Fibroblast of skin of right quadriceps (primary cell): ENCODE measurements at places on chromosomes 7 and 10.
A peak's percentile ranks its signal among the peaks of the same experiment; 100 is the strongest.

GRCh38 chr7:54788664-54789063 is 29.7 kb upstream of the SEC61G start:
- DNase-seq = peak; percentile 85

GRCh38 chr10:23917251-23917840 is 291.6 kb upstream of the KIAA1217 start:
- no peak for DNase-seq

GRCh38 chr10:4477664-4478063 is 348.3 kb upstream of the AKR1E2 start:
- DNase-seq = no peak

- no peak for DNase-seq
Observed at GRCh38 chr7:44624318-44624717, 17.9 kb downstream of the OGDH start.

DNA sequence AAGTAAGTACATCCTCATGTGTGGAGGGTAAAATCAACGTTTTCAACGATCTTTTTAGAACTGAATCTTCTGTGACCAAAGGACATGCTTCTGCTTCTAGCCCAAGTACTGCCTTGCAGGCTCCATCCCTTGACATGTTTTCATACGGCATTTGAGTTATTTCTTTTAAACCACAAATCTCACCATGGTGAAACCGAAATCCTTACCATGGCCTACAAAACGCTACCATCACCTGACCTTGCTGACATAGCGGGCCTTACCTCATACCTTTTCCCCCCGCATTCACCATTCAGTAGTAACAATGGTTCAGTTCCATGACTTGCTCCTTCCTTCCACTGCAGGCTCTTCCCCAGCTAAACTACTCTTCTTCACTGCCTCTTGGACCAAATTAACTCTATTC is 3.5 kb downstream of the RNF216 start:
- no peak for DNase-seq

- DNase-seq = no peak
Observed at GRCh38 chr10:71333129-71333887, 14.2 kb downstream of the SLC29A3 start.

DNA sequence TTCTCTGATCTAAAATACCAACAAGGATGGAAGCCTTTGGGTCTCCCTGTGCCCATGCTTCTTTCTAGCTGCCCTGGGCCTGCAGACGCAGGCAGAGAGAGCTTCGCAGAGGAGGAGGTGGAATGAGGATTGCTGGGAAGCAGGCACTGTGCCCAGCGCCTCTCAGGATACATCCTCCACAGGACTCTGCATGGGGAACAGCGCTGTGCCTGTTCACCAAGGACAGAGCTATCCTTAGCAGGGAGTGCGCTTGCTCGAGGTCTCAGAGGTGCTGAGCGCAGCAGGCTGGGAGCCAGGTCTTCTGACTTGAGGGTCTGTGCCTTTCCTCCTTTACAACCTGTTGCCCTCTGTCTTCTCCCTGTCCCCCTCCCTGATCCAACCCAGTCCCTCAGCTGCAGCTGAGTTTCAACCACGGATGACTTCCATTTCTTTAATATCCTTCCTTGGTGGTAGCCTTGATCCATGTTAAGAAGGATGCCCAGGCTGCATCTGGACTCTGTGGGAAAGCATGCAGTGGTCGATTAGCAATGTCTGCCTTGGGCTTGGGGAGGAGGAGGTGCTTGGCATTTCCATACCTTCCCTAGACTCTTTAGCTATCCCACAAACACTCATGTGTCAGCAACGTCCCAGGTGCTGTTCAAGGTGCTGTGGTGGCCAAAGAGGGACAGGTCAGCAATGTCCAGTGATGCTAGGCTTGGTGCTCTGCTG is 219.6 kb upstream of the GPR26 start:
- no peak for DNase-seq

DNA sequence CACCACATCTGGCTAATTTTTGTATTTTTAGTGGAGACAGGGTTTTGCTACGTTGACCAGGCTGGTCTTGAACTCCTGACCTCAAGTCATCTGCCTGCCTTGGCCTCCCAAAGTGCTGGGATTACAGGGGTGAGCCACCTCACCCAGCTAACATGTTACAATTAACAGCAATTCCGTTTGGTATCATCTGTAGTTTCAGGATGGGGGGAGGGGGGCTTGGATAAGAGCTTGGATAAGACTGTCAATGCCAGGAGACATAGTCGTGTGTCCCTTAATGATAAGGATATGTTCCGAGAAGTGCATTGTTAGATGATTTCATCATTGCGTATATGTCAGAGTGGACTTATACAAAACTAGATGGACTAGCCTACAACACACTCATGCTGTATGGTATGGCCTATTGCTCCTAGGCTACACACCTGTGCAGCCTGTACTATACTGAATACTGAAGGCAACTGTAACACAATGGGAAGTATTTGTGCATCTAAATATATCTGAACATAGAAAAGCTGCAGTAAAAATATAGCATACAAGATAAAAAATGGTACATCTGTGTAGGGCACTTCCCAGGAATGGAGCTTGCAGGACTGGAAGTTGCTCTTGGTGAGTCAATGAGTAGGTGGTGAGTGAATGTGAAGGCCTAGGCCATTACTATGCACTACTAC is 103.9 kb upstream of the TNS3 start:
- DNase-seq = peak; percentile 52

DNA sequence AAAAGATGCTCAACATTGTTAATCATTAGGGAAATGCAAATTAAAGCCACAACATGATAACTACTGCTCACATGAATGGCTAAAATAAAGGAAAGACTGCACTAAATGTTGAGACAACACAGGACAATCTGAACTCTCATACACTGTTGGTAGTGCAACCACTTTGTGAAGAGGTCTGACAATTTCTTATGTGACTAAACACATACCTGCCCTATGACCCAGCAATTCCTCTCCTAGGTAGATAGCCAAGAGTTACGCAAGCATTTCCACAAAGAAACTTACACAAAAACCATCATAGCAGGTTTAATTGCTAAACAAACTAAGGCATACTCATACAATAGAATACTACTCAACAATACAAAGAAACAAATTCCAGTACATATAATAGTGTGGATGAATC is 41.8 kb upstream of the HERPUD2 start:
- no peak for DNase-seq

GRCh38 chr10:30827531-30828120 is 198.1 kb upstream of the LYZL2 start:
- DNase-seq = peak; percentile 72

DNA sequence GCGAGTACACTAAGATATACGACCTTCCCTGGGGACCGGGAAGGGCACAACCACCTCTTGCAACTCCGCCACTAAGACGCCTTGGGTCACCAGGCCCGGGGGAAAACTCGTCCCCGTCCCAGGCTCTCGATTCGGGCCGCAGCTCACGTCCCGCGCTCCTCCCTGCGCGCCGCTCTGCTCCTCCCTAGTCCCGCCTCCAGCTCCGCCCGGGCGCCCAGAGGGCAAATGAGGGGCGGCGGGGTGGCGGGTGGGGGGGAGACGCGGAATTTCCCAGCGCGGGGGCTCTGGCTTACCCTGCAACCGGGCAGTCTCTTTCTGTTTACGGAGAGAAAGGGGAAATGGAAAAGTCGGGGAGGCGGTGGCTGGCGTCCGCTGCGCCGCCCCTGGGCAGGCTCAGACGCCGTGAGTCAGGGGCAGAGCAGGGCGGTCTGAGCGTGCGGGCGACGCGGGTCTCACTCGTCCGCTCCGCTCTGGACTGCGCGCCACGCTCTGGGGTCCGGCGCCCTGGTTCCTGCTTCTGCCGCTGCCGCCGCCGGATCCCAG is at the start of gene MAP3K8:
MAP3K8 (plus strand) TSS at position 455 of the 543 bp plus-strand sequence. CDS start 4,755 bp downstream, outside the sequence.
- peak; percentile 91 for DNase-seq

DNA sequence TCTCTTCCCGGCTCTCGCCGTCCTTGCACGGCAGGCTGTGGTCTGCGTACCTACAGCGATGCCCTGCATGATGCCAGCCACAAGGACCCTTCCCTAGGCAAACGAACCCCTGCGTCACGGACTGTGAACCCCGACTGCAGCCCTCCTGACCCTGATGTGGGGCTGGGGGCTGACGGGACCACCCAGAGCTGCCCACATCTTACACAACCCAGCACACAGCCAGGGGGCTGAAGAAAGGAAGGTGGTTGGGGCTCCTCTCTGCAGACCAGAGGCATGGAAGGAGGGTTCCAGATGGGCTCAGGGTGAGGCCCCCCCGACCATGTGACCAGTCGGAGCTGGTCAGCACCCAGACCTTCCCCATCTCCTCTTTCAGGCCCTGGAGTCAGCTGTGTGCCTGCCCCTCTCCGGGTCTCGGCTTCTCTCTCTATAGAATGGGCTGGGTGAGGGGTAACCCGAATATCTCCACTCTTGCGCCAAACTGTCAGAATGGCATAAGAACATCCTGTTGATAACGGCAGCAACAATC is 41.4 kb downstream of the EBF3 start:
- no peak for DNase-seq

DNA sequence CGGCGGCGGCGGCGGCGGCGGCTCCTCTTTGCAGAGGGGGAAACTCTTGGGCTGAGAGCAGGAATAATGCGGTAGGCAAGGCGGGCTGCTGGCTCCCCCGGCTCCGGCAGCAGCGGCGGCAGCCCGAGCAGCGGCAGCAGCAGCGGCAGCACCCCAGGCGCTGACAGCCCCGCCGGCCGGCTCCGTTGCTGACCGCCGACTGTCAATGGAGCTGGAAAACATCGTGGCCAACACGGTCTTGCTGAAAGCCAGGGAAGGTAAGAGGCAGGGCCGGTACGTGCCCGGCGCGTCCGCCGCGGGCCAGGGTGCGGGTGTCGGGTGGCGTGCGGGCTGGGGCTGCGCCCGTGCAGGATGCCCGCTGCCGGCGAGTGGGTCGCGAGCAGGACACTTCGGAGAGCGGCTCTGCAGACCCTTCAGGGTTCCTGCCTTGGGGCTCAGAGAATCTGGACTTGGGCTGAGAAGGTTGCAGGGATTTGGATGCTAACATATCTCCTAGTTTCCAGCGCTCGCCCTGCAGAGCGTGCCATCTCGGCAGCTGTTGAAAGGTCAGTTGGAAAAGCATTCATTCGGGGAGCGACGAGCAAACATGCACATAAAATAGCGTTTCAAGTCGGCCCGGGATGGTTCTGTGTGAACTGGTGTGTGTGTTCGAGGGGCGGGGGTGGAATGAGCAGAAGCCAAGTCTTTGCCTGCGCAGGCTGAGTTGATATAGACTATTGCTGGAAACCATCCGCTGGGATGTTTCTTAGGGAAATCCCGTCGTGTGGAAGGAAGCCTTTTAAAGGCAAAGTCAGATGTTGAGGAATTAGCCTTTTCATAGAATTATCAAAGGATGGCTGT is 562 bp downstream of the GRK5 start:
- DNase-seq = peak; percentile 50

DNA sequence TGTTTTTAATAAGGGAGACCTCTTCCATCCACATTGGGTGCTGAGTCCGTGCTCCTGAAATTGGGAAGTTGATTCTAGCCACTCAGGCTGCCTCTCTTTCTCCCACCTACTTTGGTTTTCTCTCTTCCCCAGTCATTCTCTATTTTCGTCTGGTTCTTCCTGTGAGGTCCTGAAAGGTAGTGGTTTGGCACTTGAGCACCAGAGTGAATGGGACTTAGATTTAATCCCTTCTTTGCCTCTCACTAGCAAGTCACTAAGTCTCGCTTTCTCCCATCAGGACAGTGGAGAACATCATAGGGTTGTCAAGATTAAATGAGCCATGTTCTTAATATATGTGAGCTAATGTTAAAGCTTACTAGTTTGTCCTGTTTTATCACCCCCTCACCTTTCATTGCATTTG is 4.0 kb upstream of the AASS start:
- DNase-seq = no peak

DNA sequence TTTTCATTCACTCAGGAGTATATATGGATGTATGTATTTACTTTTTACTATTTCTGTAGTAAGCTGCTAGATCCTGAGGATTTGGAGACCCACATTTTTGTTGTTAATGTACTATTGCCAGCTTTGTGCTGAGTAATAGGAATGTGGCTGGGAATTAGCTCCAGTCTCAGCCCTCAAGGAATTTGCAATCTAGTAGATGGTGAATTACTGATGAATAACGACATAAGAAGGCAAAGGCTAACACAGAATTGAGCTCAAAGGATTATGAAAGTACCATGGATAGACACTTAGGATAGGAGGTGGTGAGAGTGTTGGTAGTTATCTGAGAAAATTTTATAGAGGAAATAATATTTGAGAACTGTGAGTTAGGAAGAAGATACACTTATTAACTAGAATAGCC is 19.9 kb downstream of the CASD1 start:
- DNase-seq = peak; percentile 70

- DNase-seq = no peak
Observed at GRCh38 chr10:32384171-32384570, 37.2 kb upstream of the EPC1 start.

GRCh38 chr7:150935149-150935548 is 43.0 kb downstream of the KCNH2 start:
- DNase-seq = no peak

DNA sequence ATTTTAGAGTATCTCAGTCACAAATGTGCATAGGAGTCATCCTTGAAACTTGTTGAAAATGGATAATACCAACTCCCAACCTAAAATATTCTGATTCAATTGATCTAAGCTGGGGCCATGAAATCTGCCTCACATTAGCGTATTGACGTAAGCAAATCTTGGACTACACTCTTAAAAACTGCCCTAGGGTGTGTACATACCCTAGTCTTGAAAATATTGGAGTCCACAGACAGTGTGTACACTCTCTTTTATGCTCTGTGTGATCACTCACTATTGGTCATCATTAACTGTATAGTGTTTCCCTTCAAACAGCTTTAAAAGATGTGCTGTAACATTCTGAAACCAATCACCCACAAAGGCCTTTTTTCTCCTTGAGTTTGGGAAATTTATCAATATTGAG is 102.9 kb upstream of the FERD3L start:
- DNase-seq = no peak

DNA sequence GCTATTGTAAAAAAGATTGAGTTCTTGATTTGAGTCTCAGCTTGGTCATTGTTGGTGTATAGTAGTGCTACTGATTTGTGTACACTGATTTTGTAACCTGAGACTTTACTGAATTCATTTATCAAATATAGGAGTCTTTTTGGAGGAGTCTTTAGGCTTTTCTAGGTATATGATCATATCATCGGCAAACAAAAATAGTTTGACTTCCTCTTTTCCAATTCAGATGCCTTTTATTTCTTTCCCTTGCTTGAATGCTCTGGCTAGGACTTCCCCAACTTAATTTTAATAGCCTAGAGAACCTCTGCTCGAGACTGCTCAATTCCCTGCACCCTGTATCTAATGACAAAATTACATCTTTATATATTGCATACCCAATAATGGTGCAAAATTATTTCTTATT is 154.4 kb downstream of the CCDC7 start:
- no peak for DNase-seq

GRCh38 chr10:71396084-71396710 is 523 bp upstream of the CDH23 start:
- DNase-seq = no peak

GRCh38 chr7:72710983-72711382 is 117.0 kb downstream of the TYW1B start:
- DNase-seq = no peak
